ENCODE measurements at places on chromosomes 7 and 10.

DNA sequence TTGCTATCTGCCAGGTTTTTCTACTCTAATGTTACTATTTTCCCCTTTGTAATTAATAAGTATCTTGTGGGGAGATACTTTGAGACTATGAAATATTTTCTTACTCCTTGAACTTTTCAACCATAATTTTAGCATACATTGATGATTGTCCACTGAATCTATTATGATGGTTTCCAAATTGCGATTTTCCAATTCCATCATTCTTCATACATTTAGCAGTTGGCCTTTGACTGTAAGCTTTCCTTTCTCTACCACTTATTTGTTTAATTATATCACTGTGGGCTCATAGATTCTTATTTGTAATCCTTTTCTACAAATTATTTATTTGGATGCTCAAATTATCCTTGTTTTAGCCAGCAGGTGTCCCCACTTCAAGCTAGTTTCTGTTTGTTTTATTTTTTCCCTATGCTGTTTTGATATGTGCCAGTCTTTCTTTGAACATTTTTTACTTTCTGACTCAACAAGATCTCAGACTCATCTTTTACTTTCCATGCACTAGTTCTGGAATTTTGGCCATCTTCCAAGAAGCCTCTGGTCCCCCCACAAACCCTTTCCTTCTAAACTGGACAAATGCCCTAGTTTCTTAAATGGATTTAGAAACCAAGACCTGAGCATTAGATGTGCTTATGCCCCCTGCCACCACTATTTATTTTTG is 11.4 kb upstream of the MRPS16 start:
- no peak for DNase-seq

- DNase-seq: peak; percentile 49
These were observed 657 bp downstream of the HACD1 start for GRCh38 chr10:17616403-17617030.

DNA sequence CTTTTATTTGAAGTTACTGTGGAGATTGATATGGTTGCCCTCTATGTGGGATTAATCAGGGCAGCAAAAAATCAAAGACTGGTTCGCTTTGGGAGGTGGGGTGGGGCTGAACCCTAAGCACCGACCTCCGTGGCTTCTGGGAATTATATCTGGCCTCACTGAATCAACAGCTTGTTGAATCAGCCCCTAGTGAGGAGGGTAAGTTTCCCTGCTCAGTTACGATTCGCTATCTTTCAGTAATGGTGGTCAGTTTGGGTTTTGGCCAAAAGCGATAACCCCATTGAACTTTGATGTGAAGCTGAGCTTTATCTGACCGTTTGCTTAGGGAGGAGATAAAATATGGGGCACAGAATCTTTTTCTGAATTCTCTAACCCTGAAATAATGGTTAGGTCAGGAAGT is 16.6 kb upstream of the ARPC1A start:
- no peak for DNase-seq

DNA sequence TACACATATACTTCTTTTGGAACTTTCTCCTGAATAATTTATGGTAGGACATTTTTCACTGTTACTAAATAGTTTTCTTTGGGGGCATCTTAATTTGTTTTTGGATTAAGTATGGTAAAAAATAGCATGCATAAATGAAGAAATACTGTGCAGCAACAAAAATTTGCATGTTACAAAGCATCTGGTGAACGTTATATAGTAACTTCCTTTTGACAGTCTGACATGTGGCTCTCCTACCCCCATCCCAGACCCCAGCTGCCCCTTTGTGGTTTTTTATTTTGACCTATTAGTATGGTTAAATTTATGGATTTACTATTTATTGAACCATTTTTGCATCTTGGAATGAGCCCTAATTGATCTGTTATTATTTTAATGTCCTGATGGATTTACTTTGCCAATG is 9.9 kb downstream of the TASOR2 start:
- DNase-seq: no peak

DNA sequence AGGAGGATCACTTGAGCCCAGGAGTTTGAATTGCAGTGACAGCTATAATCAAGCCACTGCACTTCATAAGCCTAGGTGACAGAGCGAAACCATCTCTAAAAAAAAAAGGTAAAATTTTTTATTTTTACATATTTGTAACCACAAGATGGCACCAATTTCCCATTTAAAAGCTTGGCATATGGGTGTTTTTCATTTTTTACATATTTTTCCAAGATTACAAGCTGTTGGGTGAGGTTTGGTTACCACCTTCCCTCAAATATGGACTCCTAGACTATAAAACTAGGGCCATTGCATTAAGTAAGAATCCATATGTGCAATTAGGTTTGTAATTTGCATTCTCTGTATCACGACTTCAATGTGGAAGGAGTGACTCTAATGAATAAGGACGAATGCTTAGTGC is 129.3 kb upstream of the ACBD5 start:
- DNase-seq: no peak

GRCh38 chr10:52558090-52558489 is 214.5 kb downstream of the MBL2 start:
- DNase-seq: no peak

DNA sequence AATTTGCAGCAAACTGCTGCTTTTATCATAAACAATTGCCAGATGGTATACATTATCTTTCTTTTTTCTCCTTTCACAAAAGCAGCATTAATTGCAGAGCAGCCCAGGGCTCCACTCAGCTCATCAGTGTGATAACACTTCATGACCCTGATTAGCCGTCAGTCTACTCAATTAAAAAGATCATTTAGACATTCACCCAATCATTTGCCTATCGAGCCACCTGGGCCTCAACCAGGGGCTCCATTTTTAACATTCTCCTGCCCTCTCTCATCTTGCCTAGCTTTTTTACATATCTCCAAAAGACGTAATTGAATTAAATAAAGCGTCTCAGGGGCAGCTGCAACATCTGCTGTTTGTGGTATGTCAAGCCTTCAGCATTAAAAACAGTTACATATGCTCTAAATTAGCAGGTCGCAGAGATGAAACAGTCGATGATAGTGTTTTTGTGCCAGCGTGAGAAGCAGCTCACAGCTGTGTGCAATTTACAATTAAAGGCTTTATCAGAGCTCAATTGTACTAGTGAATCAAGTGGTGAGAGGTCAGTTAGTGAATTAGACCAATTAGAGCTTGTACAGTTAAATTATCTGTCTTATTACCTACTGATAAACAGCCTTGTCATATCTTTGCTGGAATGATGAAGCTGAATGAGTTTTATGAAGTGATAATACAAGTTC is 522.5 kb downstream of the ETV1 start:
- no peak for DNase-seq

GRCh38 chr7:116258734-116259133 is 48.4 kb downstream of the TES start:
- DNase-seq: no peak

DNA sequence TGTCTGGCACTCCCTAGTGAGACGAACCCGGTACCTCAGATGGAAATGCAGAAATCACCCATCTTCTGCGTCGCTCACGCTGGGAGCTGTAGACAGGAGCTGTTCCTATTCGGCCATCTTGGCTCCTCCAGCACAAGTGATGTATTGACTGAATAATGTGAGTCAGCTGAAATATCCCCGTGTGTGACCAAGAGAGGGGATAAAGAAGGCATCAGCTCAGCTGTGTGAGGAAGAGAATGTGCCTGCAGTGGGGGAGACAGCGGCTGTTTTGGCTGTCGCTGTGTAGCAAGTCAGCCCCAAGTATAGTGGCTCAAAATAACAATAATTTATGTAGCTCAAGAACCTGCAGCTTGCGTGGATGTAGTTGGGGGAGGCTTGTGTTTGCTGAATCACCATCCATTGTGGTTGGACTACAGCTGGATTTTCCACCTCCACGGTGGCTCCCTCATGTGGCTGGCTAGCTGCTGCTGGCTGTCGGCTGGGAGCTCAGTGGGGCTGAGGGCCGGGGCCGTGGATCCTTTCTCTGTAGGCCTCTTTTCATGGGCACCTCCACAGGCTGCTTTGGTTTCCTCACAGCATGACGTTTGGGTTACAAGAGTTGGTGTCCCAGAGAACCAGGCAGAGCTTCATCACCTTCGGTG is 434.5 kb downstream of the CCSER2 start:
- no peak for DNase-seq

GRCh38 chr7:88337572-88337971 is 30.9 kb upstream of the STEAP4 start:
- no peak for DNase-seq

GRCh38 chr7:150357771-150358427 is 10.7 kb upstream of the REPIN1 start:
- DNase-seq: no peak

- no peak for DNase-seq
These were observed 14.3 kb downstream of the GTPBP4 start for GRCh38 chr10:1002425-1003006.

DNA sequence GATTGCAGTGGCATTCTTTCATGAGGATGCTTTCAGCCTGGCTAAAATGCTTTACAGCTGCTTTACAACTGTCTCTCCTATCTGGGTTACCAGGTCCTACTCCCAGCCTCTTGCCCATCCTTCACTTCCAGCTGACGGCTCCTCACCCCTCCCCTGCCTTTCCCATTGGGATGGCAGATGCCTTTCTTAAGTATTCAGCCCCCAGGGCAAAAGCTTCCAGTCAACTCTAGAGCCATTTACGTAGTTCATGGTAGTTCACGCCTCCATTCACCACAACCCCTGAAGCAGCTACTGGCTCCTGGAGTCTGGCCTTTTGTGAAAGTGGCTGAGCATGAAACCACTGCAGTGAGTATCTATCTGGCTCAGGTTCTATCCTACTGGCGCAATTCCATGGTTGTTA is 17.2 kb upstream of the BMPER start:
- no peak for DNase-seq

DNA sequence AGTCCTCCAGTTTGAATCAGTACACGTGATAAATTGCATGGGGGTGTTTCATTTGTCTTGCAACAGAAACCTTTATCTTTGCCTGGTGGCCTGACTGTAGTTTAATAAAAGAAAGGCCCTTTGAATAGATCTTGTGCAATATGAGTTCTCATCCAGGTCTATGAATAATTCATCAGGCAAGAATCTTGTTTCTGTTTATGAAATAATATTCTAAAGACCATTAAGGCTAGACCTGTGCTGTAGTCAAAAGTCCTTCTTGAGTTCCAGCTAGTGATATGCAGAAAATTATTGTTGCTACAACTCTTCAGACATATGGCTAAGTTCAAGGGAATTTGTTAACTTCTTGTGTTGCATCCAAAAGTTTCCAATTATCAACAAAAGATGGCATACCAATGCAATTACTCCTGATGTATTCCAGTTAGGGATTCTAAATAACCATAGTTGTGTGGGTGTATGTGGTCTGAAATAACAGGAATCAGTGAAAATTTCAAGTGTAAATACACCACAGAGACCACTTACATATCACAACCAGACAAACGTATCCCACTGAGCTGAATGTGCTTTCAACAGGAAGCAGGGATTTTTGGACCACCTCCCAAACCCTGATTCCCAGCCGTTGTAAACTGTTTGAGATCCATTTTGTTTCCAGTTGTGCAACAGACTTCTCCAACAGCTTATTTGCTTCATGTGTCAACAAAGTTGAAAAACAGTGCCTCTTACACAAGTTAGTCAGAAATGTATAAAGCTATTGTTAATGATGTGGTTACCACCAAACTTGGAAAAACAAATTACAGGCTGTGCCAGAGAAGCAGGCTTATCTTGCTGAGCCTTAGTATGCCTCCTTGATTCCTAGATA is 54.7 kb upstream of the BICC1 start:
- no peak for DNase-seq

DNA sequence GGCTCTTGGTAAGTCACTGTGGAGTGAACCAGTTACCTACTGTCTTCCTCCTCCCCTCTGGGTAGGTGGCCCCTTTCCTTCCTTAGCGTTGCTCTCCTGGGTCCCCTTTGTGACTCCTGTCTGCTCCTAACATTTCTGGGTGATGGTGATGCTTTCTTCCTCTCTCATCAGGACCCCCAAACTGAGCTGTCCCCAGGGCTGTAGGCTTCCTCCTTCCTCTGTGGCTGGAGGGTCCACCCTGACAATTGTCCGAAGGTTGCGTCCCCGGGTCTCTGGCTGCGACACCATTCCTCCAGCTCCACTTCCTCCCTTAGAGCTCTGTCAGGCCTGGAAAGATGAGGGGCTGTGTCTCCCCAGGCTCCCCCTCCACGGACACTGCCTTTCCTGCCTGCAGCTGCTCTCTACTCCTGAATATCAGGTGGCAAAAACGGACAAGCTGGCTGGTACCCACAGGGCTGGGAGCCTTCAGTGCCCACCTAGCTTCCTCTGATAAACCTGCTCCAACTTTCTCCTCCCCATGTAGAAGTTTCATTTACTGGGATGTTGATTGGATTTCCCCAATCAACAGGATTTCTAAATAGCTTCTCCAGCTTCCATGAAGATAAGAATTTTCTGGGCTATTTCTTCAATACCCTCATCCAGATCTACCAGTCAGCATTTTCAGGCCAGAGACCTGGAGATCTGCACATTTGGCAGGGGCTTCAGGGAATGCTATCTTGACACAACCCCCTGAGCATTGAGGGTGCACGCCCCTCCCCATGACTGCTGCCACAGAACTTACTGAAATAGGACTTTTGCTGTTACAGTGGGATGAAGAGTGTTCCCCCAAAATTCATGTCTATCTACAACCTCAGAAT is 506.5 kb downstream of the TCERG1L start:
- no peak for DNase-seq

DNA sequence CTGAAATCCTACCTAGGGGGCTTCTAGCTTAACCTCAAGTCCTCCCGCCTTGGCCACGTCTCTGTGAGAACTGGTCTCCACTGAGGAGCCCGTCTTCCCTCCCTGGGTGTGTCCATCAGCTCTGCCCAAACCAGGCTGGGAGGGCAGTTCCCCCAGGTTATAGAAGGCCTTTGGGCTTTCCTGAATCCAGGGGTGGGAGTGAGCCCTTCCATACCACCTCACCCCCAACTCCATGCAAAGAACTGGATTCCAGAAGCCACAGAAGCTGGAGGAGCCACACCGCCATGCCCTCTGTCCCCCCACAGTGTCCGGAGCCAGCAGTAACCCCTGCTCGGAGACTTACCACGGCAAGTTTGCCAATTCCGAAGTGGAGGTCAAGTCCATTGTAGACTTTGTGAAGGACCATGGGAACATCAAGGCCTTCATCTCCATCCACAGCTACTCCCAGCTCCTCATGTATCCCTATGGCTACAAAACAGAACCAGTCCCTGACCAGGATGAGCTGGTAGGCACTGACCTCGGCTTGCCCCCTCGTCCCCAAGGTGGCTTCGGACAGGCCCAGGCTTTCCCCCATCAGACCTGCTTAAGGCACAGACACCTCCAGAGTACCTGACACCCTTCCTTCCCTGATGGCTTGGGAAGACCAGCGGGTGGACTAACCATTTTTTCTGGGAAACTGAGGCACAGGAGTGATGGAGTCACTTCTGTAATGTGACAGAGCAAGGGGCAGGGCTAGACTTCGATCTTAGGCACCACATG is 4.7 kb downstream of the CPA1 start:
- no peak for DNase-seq
